DMS79 (cell line): ENCODE measurements at places on chromosomes 12 and 14.
A peak's percentile ranks its signal among the peaks of the same experiment; 100 is the strongest.

DNA sequence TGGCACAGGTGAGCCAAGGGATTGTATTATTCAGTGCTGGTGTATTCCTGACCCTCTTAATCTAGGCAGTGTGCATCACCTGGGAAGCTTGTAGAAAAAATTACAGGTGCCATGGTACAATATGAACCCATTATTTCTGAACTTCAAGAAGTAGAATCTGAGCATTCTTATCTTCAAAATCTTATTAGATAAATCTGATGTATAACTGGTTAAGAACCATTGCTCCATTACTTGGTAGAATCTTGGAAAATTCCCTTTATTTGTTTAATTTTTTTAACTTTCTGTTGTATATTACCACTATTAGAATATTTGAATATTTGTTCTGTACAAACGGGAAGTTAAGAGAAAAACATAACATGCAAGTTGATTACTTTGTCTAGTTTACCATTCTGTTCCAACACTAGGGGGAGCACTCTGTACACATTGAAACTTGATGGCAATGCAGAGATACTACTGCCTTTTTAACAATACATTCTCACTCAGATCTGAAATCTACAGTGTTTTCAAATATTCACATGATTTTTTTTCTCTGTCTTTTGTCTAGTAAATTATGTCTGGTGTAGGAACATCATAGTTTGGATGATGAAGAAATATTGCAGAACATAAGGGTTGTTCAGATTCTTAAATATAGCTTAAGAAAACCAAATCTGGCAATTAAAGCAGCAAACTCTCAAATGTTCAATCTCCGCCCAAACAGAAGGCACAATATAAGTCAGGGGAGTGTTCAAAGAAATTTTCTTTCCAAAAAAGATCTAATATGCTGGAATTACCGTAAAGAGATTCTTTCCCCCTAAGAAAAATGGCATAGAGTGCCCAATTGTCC, 196.6 kb downstream of the PCNX1 start:
- peak; percentile 47 for DNase-seq

GRCh38 chr12:47801170-47801903, 18.4 kb downstream of the HDAC7 start:
- DNase-seq: no peak

GRCh38 chr12:14845350-14845750, 2.0 kb upstream of the ART4 start:
- peak; percentile 47 for DNase-seq

DNA sequence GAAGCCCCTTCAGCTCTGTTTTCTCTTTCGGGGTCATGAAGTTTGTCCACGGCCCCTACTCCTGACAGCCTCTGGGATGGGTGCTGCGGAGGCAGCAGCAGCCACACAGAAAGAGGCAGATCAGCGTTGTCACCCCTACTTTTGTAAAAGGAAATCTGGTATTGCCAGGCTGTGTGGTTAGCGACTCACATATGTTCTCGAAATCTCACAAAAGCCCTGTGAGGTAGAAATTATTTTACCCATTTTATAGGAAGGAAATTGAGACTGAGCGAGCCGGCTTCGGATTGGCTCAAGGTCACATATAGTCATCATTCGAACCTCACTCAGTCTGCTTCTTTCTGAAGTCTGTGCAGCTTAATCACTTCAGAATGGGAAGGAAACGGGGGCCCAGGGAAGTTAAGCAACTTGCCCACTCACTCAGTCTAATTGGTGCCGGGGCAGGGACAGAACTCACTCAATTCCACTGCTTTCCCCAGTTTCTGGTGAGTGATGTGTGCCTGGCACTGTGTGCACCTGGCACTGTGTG, 1.1 kb upstream of the CKAP4 start:
- no peak for DNase-seq

- DNase-seq: no peak
These were observed 779.0 kb upstream of the FLRT2 start for GRCh38 chr14:84750763-84751554.

DNA sequence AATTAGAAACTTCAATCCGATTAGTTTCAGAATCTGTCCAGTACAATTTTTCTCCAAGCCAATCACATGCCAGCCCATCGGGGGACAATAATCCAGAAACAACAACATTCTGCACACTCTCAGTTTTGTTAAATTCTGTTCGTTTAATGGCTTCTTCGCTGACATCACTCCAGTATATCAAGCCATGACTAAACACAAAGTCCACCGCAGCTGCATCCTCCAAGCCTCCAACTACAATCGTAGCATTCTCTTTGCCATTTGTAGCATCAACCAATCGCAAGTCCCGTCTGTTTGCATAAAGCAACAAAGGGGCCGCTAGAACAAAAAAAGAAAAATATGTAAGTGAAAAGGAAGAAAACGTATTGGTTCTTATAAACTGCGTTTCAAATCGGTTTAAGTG, 22.5 kb downstream of the LRP6 start:
- DNase-seq: no peak
